ENCODE measurements at places on chromosomes 4 and X. TPM values are rescaled to one million over a fixed set of nuclear protein-coding genes. Genes with fewer than 3 reads are reported as not detected.

ATOH1 gene
- total RNA-seq: 0.55 TPM

OTC gene
- total RNA-seq: not detected

MAGEC2 gene
- not detected for total RNA-seq

IL2RG gene
- not detected for total RNA-seq

PNMA3 gene
- total RNA-seq: 5.2 TPM

CTAG2 gene
- total RNA-seq: not detected

WDR19 gene
- total RNA-seq: 7.1 TPM

SULT1B1 gene
- not detected for total RNA-seq

TLR1 gene
- total RNA-seq: not detected

FBXW7 gene
- total RNA-seq: 22.7 TPM

CPE gene
- total RNA-seq: 32.6 TPM

GAGE12J gene
- not detected for total RNA-seq

NPY2R gene
- 0.04 TPM for total RNA-seq

SORBS2 gene
- total RNA-seq: 7.3 TPM

EPHA5 gene
- total RNA-seq: 0.03 TPM

LANCL3 gene
- 0.38 TPM for total RNA-seq

CXCL1 gene
- total RNA-seq: not detected

CPLX1 gene
- 0.15 TPM for total RNA-seq

CLNK gene
- total RNA-seq: not detected

QRFPR gene
- 2.3 TPM for total RNA-seq

BMX gene
- total RNA-seq: not detected

NR3C2 gene
- 0.22 TPM for total RNA-seq

ARL9 gene
- not detected for total RNA-seq

EFHC2 gene
- 0.89 TPM for total RNA-seq

Data from H7 (cell line).